ENCODE measurements at places on chromosomes 4 and X. TPM values are rescaled to one million over a fixed set of nuclear protein-coding genes. Genes with fewer than 3 reads are reported as not detected.

ARL13A gene
- not detected for polyA plus RNA-seq

TMEM35A gene
- 1.6 TPM for polyA plus RNA-seq

- DNase-seq: no peak
These were observed 20.4 kb downstream of the REPS2 start for GRCh38 chrX:16966752-16967448.

DNA sequence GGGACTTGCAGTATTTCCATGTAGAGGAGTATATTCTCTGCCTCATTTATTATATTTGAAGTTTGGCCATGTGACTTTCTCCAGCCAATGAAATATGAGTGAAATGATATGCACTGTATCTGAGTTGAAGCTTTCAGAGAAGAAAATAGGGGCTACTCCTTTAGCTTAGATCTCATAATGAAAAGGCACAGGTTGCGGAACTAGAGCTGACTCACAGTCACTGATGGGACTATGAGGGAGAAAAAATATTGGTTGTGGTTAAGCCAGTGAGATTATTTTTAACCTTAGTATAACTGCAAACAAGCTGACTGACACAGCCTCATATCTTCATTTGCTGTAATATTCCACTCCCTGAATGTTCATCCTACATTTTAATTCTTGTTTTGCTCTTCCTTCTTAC lies 1104.3 kb downstream of the RPA4 start:
- no peak for DNase-seq

DNA sequence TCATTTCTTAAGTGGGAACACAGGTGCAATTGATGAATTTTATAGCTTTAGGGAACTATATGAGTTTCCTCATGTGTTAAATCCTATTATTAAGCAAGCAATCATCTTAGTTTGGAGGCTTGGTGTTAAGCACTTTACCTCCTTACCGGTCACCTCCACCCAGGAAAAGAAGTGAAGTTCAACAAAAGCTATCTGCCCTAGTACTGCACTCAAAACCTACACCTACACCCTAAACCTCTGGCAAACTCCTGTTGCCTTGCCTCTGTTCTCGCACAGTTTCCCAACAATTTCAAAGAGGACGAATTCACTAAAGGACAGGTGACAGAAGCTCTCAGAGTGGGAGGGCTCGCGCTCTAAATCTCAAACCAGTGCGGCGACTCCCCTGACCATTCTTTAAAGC lies 85.7 kb upstream of the TENT5D start:
- no peak for DNase-seq

- DNase-seq: no peak
These were observed 4.3 kb downstream of the MAEA start for GRCh38 chr4:1293991-1294390.

DNA sequence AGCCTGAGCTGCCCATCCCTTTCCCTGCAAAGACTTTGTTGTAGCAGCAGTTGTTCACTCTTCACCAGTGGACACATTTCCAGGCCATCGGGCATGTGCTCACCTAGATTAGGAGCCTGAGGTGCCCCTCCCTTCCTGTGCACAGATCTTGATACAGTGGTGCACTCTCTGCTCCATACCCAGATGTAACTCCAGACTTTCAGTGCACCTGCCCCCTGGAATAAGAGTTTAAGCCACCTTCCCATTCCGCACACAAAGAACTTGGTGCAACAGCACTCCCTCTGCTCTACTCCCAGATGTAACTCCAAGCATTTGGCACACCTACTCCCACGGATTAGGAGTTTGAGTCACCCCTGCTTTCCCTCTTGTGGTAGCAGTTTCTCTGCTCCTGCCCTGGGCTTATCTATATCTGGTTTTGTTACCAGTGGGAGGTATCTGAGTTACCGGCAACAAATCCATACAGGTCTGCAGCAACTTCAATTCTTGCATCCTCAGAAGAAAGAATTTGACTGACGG lies 36.0 kb upstream of the PLK4 start:
- no peak for DNase-seq

Data from forelimb muscle (tissue), 1 donor.